ENCODE measurements at places on chromosomes 6 and 20.

DNA sequence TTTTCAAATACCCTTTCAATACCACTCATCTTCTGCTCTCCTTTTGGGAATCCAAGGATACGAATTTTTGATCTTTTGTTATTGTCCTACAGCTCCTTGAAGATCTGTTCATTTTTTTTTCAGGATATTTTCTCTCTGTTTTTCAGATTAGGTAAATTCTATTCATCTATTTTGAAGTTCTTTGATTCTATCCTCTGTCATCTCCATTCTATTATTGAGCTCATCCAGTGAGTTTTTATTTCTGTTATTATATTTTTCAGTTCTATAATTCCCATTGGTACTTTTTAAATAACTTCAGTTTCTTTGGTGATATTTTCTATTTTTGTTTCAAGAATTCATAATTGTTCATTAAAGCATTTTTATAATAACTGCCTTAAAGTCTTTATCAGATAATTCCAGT is 14.7 kb upstream of the ADTRP start:
- DNase-seq, result no peak

GRCh38 chr6:130366107-130367005 is 539 bp downstream of the TMEM200A start:
- DNase-seq, result peak; percentile 73

DNA sequence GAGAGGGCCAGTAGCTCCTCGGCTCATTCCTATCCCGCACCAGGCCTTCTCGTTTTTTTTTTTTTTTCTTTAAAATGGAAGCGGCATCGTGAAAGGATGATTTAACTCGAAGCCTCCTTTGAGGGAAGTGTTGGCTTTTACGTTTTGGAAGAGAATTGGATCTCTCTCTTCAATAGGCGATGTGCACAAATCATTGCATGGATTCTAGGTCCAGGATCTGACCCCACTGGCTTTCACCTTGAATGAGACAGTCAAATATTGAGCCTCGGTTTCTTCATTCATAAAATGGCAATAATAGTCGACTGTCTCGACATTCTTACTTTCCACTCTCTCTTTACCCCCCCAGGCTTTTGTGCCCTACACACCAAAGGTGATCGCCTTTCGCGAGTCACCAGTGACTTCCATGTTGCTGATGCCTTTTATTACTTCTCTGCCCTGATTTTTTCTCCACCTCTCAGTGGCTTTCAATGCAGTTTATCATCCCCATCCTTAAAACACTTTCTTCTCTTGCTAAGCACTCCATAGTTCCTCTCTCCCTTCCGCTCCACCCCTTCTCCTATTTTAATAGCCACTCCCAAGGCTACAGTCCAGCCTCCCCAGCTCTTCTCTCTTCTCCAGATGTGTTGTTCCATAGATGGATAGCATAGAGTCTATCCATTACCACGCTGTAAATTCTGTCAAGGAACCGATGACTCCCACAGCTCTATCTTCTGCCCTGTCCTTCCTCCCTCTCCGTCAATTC is 473 bp upstream of the DTNBP1 start:
- DNase-seq, result no peak

GRCh38 chr6:106083618-106084017 is 2.5 kb upstream of the PRDM1 start:
- DNase-seq, result no peak

- peak; percentile 58 for DNase-seq
Measured at GRCh38 chr20:53865901-53866793, 204.2 kb downstream of the BCAS1 start.

DNA sequence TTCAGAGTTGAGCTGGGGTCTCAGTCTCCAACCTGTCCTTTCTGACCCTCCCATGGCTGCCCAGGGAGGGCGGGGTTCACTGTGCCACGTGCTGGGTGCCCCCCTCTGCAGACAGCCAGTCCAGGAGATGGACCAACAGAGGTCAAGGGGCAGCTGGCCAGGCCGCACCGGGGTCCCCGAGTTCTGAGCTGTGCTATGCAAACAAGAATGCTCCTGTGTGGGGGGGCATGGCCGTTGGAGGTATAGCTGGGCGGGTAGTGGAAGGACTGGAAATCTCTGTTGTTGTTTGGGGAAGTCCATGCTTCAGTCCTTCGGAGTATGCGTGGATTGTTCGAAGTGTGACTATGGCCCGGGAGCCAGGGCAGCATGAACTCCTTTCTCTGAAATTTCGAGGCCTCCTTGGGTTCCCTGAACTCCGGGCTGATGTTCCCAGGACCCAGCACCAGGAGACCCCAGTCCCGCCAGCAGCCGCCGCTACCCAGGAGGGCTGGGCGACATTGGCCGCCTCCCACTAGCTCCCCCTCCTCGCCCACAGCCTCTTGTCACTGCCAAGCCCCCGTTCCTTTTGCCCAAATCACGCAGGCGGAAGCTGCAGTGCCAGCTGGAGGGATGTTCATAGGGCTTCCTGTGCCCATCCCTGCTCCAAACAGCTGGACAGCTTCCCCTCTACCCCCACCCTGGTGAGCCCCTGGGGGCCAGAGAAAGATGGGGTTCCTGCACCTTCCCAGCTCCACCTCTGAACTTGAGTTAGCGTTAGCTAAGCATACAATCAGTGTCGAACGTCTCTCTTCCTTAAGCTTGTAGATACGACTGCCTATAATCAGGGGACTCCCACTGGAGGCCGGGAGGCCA is 126.6 kb downstream of the TAF4 start:
- DNase-seq, result no peak

DNA sequence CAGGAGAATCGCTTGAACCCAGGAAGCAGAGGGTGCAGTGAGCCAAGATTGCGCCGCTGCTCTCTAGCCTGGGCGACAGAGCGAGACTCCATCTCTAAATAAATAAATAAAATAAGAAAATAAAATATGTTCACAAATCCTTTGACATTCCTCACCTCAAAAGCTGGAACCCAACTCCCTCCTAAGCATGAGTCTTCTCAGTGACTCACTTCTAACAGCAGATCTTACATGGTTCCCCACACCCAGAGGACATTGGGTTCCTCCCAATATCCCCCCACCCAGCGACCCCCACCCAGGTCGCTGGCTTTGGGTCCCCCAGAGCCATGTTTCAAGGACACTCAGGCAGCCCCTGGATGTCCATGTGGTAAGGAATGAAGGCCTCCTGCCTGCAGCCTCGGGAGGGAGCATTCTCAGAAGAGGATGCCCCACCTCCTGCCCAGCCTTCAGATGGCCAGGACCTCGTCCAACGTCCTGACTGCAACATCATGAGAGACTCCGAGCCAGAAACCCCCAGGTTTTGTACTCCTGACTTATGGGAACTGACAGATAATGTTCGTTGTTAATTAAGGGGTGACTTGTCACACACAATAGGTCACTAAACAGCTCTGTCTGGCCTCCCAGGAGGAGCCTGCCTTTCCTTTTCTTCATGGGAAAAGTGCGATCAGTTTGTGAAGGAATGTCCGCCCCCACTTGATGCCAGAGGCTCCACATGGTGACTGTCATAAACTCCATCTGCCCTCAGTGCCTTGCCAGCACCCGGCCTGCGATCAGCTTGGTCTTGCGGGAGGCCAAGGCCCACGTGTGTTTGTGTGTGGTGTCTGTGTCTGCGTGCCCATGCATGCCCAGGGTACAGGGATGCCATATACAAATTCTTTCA is 10.1 kb upstream of the GMEB2 start:
- no peak for DNase-seq

- no peak for DNase-seq
Measured at GRCh38 chr20:58260006-58260405, 31.6 kb upstream of the ANKRD60 start.

DNA sequence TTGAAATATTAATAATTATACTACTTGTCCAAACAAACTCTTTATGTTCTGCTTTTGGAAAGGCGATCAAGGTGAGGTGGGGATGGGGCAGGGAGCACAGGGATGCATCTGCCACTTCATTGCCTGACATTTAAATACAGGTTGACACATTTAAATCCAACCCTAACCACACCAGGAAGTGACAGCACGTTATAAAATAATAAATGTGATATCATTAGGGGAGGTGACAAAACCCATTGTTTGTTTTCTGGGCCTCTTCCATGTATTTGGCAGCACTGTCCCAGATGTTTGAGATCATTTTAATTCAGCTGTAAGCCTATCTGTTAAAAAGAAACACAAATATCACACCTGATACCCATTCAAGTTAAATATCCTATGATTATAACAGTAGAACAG is 342.4 kb upstream of the ARID1B start:
- no peak for DNase-seq

GRCh38 chr6:151749341-151749740 is 58.1 kb upstream of the ESR1 start:
- no peak for DNase-seq

DNA sequence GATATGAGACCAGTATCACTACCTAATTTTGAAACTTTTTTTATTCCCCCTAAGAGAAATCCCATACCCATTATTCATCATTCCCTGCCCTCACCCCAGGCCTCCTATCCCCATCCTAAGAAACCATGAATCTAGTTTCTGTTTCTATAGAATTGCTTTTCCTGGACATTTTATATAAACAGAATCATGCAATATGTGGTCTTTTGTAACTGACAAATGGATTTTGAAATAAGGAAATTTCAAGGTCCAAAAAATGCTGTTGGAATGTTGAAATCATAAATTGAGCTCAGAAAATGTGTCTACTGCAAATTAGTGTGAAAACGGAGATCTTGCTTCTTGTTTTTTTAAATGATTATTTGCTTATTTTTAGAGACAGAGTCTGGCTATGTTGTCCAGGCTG is 25.1 kb downstream of the RNF217 start:
- no peak for DNase-seq

- DNase-seq, result no peak
Measured at GRCh38 chr6:118775381-118775780, 118.6 kb upstream of the ASF1A start.

GRCh38 chr6:47403801-47404200 is 73.8 kb upstream of the CD2AP start:
- DNase-seq, result no peak

- peak; percentile 77 for DNase-seq
Measured at GRCh38 chr6:6008648-6009421, 2.1 kb upstream of the NRN1 start.

DNA sequence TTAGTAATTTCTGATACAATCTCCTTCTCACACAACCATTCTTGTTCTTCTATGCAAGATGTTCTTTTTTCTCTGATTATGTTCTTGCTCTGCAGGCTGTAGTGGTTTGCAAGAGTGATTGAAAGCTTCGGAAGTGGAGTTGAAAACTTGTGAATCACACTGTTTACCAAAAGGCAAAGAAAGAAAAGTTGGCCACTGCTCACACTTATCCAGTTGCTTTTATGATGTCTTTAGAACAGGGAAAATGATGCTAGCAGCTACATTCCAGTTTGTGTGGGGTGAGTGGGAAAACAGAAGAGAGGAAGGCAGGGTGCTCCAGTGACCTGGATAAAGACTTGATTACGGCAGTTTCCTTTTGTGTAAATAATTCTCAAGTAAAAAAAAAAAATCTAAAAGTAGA is 583.3 kb downstream of the TENT5A start:
- no peak for DNase-seq

- no peak for DNase-seq
Measured at GRCh38 chr20:15241681-15242080, 904.3 kb upstream of the FLRT3 start.

DNA sequence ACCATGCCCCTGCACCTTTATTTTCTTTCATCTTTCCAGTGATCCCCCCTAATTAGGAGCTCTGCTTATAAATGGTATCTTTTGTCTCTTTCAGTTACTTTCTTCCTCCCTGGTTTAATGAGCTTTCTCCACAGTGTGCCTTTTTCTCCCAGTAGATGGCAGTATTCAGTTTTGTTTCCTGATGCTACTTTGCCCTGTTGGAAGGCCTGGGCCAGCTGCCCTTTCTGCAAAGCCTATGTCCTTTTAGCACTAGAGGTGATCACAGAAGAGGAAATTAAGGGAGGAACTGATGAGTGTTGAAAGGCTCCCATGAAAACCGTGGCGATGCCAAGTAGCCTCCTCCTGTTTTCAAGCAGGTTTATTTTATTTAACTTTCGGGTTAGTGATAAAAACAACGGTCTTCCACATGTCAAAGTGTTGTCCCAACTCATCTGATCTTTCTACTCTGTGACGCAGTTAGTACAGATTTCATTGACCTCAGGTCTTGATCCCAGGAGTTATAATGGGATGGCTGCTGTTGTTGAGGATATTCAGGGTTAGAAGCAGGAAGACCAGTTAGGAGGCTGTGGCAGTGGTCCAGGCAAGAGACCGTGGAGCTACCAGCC is 184.2 kb upstream of the BMP2 start:
- peak; percentile 31 for DNase-seq

DNA sequence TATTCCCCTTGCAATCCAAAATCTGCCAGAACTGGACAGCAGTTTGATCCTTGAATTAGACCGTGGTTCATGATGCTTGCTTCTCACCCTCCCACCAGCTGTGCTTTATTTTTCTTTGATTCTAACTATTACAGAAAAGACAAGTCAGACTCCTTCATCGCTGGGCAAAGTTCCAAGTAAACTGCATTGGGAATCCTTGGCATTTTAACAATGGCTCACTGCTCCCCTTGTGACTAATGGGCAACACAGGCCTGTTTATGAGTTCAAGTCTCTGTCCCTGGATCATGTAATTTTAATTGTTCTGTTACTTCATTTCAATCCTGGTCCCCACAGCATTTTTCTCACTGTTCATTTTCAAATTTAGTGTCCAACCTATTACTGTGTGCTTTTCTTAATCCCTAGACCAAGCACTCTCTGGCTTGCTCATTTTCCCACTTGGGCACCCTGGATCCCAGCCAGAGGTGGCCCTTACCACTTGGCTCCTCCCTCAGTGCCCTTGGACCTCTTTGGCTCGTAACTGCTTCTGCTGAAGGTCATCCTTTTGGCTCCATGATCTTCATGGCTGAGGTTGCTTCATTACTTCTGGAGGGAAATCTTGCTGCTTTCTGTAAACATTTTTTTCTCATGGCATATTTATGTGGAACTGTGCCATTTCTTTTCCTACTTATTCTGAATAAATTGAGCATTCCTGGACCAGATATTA is 32.8 kb downstream of the PSMB9 start:
- DNase-seq, result peak; percentile 94

- DNase-seq, result no peak
Measured at GRCh38 chr6:84249724-84250123, 22.3 kb upstream of the CEP162 start.

- peak; percentile 51 for DNase-seq
Measured at GRCh38 chr6:144675231-144675861, 390.2 kb downstream of the UTRN start.

DNA sequence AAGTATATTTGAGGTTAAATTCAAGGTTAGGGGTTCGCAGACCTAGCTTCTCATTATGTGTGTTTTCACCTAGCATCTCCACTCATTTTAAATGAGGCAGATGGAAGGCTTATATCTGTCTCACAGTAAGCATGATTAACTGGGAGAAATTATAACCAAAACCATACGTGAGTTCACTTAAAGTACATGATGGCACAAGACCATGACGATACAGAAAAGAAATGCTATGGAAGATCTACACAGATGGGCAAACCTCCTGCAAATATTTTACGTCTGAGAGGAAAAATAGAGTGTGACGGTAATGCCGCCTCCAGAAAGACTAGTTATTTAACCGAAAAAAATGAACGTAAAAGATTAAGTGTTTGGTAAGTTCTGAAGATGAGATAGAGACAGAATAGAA is 337.8 kb downstream of the FARS2 start:
- DNase-seq, result no peak

- peak; percentile 45 for DNase-seq
Measured at GRCh38 chr20:44745598-44746366, at the start of gene KCNK15. TSS of gene KCNK15 (plus strand) at chr20:44745865. CDS start at chr20:44745911, 46 bp downstream.
